Activated naive CD8-positive, alpha-beta T cell treated with anti-CD3 and anti-CD28 coated beads, Interleukin-2, amount 10 ng/mL, durations not matched to agents 7 days and 5 days (primary cell): ENCODE measurements at places on chromosomes 13 and 19.

DNA sequence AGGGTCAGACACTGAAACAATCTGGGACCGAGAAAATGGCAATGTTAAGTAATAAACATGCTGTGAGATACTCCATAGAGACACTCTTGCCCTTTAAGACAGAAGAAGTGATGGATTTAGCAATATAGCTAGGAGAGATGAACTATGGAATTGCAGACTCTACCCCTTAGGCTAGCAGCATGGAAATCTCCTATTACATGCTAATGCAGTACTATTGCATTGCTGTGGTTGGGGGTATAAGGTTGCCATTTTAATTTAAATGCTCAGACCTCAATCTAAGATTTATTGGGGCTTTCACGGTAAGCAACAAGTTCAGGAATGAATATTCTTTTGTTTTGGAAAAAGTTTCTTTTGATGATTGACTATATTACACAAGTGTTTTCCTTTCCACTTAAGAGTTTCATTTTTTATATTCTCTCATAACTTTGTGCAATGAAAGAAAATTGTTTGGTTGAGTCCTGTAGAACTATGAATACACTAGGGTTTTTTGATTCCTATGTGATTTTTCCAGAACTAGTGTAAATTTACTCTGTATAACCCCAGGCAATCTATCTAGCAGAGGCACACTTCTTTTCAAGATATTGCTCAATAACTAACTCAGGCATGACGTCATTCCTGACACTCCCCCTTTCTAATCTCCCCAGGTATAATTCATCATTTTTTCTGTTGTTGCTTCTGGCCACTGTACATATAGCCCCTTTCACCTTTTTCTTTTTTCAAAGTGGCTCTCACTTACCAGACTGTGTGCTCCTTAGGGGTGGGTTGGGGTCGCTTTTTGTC, 394.7 kb upstream of the KLF12 start:
- no peak overlapping the region for H3K4me3 ChIP-seq
- DNase-seq, result no peak
- H3K4me1 ChIP-seq, result no peaks in the 10 kb centered on the region
- peaks cover 2% of the 10 kb centered on the region for H3K27me3 ChIP-seq

- no peak for DNase-seq
- H3K4me1 ChIP-seq, result peaks cover 11% of the 10 kb centered on the region
- H3K27ac ChIP-seq, result no peak overlapping the region
- H3K27me3 ChIP-seq, result no peaks in the 10 kb centered on the region
These were observed 10.5 kb downstream of the KLF5 start for GRCh38 chr13:73069206-73069805.

- peaks cover 15% of the 10 kb centered on the region for H3K4me1 ChIP-seq
- no peak for DNase-seq
- H3K36me3 ChIP-seq, result no peaks in the 10 kb centered on the region
- peaks cover 9% of the 10 kb centered on the region for H3K27me3 ChIP-seq
- H3K4me3 ChIP-seq, result peak overlapping the region; percentile 85
- peak overlapping the region; percentile 83 for H3K27ac ChIP-seq
These were observed 1.4 kb downstream of the EVI5L start for GRCh38 chr19:7831452-7831851.

GRCh38 chr13:35818633-35819067, 312.5 kb downstream of the DCLK1 start:
- no peaks in the 10 kb centered on the region for H3K27me3 ChIP-seq
- DNase-seq, result no peak
- H3K4me1 ChIP-seq, result no peaks in the 10 kb centered on the region
- H3K27ac ChIP-seq, result no peak overlapping the region
